ENCODE measurements at places on chromosomes 7 and 10. TPM values are rescaled to one million over a fixed set of nuclear protein-coding genes. Genes with fewer than 3 reads are reported as not detected.
A peak's percentile ranks its signal among the peaks of the same experiment; 100 is the strongest.

DNA sequence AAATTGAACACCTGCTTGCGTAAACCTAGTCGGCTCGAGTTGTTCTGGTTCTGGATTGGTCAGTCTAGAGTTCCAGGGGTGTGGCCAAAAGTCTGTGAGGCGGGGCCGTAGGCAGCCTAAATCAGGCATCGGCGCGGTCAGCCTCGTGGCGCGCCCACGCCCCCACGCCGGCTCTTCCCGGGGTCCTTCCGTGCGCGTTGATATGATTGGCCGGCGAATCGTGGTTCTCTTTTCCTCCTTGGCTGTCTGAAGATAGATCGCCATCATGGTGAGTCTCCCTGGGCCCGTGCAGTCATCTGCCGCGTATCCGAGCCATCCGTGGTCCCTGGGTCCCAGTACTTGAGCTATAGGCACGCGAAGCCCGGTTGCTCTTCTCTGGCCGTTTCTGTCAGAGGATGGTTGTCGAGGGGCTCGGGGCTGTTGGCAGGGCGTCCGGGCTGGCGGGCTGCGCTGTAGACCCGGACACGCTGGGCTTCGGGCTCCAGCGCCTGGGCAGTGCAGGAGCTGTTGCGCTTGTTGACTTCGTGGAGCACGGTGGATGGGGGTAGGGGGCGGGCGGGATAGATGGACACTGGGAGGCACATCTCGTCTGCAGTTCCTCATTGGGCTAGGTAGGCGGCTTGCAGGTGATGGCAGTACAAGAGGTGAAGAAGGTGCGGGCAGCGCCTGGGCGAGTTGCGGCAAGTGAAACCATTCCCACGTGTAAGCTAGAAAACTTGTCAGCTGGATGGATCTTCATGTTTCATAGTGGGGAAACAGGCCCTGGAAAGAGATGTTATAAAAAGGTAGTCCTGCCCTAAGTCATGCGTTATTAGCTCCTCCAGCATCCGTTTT, at the start of gene RPS24:
Gene RPS24, plus strand, starts transcription at position 227 of the 834 bp plus-strand sequence. Its CDS starts 39 bp downstream, at position 266.
- peak; percentile 98 for DNase-seq

GRCh38 chr10:70367195-70367796, 15.1 kb downstream of the LRRC20 start:
- peak; percentile 94 for DNase-seq

GRCh38 chr7:154480817-154481216, 428.6 kb downstream of the DPP6 start:
- DNase-seq, result no peak

- DNase-seq, result peak; percentile 38
Measured at GRCh38 chr10:133261726-133262325, 14.8 kb downstream of the ADAM8 start.

DNA sequence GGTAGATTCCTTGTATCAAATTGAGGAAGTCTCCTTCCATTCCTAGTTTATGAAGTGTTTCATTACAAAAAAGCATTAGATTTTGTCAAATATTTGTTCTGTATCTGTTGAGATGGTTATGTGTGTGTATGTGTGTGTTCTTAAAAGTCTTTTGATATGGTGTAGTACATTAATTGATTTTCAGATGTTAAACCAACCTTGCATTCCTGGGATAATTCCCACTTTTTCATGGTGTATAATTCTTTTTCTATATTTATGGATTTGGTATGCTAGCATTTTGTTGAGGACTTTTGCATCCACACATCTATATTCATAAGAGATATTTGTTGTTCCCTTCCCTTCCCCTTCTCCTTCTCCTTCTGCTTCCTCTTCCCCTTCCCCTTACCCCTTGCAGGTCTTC, 8.9 kb upstream of the GIMAP8 start:
- no peak for DNase-seq

- DNase-seq, result no peak
Measured at GRCh38 chr10:130882906-130883305, 428.6 kb downstream of the TCERG1L start.

Gene C10orf105
- polyA plus RNA-seq, result not detected

Gene FANK1
- polyA plus RNA-seq, result 2.2 TPM

Data from IMR-90 (cell line).